T-cell (primary cell): ENCODE measurements at places on chromosomes 11 and 22. TPM values are rescaled to one million over a fixed set of nuclear protein-coding genes. Genes with fewer than 3 reads are reported as not detected.

Gene KRTAP5-2
- not detected for total RNA-seq

Gene TTC17
- 72.4 TPM for total RNA-seq

GRCh38 chr11:71477641-71478527 lies 24.9 kb downstream of the NADSYN1 start:
- no peak overlapping the region for H3K27ac ChIP-seq
- no peaks in the 10 kb centered on the region for H3K27me3 ChIP-seq
- H3K36me3 ChIP-seq = peaks cover 88% of the 10 kb centered on the region
- H3K4me3 ChIP-seq = no peak overlapping the region
- no peak for DNase-seq

DNA sequence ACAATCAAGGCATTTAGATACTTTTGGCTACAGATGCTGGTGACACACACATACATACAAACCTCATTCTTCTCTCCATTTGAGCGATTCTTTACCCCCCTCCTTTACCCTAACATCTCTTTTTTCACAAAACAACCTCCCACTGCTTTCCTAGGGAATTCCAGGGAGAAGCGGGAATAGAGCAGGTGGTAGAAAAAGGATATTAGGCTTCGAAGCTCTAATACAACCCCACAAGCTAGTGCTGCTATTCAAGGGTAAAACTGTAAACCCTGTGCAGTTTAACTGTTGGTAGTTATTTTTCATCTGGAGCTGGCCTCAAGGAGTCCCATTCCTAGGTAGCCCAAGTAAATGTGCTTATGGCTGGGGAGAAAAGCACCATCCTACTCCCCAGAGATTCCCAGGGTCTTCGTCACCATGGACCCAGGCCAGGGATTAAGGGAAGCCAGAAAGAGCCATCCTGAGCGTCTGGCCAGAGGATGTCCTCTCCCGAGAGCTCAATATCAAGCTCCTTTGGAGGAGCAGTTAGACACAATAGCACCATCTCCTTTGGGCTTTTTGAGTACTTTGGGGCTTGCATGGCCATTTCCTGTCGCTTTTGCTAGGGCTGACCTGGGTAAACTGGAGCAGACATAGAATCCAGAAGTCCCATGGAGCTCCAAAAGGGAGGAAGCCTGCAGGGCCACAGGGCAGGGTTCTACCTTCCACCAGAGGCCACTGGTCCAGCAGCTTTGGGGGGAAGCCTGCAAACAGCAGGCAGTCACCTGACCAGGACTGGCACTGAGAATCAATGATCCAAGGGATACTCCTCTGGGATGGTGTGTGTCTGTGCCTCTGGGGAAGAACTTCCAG lies 3.1 kb downstream of the MAML2 start:
- H3K27ac ChIP-seq = peak overlapping the region; percentile 53
- no peak for DNase-seq
- H3K27me3 ChIP-seq = no peaks in the 10 kb centered on the region
- H3K4me3 ChIP-seq = peak overlapping the region; percentile 69

Gene NECTIN1
- 3.1 TPM for total RNA-seq

Gene OR51B4
- not detected for total RNA-seq

Gene KDM4E
- not detected for total RNA-seq

Gene OR2AG1
- not detected for total RNA-seq

DNA sequence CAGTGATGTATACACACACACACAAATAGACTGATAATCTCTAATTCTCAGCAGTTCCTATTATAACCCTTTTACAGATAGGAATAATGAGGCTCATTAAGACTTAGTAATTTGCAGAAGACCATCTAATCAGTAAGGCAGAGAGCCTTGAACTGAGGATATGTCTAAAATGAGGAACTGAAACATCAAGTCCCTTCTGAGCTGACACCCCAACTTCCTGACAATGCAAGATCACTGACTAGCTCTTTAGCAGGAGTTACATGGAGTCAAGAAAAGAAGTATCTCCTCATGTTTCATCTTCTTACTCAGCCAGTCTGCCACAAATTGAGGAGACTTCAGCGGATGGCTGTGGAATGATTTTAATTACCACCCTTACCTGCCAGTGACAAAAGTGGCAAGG lies 193.0 kb downstream of the MSANTD4 start:
- H3K36me3 ChIP-seq = no peaks in the 10 kb centered on the region
- H3K27ac ChIP-seq = no peak overlapping the region
- no peaks in the 10 kb centered on the region for H3K27me3 ChIP-seq
- no peak for DNase-seq
- H3K4me1 ChIP-seq = no peaks in the 10 kb centered on the region
- H3K4me3 ChIP-seq = no peak overlapping the region

DNA sequence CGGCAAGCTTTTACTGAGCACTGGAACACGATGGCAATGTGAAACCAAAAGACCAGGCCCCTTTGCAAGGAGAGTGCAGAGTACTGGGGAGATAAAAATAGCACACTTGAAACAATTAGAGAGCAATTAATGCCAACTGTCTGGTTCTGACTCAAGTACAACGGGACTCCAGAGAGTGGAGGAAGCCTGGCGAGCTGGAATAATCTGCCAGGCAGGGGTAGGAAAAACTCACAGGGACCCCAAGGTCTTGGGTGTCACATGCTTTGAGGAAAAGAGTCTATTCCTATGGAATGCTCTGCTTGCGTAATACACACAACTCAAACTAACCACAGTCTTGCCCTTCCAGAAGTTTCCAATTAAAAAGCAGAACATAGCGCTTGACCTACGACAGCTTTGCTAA lies 113.0 kb upstream of the CLMP start:
- H3K4me1 ChIP-seq = no peaks in the 10 kb centered on the region
- H3K27me3 ChIP-seq = peaks cover 2% of the 10 kb centered on the region
- no peak overlapping the region for H3K27ac ChIP-seq

Gene C11orf21
- total RNA-seq = 62.3 TPM

GRCh38 chr22:20137671-20138416 lies 6.2 kb downstream of the ZDHHC8 start:
- no peaks in the 10 kb centered on the region for H3K27me3 ChIP-seq
- DNase-seq = no peak
- H3K27ac ChIP-seq = no peak overlapping the region
- H3K36me3 ChIP-seq = peaks cover 8% of the 10 kb centered on the region
- peaks cover 50% of the 10 kb centered on the region for H3K4me1 ChIP-seq

Gene USP28
- total RNA-seq = 22.9 TPM

Gene ADM
- total RNA-seq = not detected

- DNase-seq = no peak
- no peak overlapping the region for H3K4me3 ChIP-seq
- H3K4me1 ChIP-seq = peaks cover 1% of the 10 kb centered on the region
- no peaks in the 10 kb centered on the region for H3K27me3 ChIP-seq
Measured at GRCh38 chr22:38218661-38219622, 17.1 kb downstream of the MAFF start.
